ENCODE measurements at places on chromosomes 5 and 9.

DNA sequence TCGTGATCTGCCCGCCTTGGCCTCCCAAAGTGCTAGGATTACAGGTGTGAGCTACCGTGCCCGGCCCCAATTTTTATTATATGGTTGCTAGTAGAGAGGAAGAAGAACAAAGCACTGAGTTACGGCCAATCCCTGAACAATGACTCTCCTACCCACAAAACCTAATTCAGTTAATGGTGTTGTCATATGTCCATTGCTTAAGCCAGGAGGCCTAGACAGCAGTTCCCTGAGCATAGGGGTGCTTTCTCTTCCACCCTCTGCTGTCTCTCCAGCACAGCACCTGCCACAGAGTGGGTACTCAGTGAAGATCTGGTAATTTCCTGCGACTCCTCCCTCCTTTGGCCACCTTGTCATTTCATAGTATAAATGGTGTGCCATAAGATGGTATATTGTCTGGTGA, 21.4 kb upstream of the LTC4S start:
- no peak for DNase-seq

DNA sequence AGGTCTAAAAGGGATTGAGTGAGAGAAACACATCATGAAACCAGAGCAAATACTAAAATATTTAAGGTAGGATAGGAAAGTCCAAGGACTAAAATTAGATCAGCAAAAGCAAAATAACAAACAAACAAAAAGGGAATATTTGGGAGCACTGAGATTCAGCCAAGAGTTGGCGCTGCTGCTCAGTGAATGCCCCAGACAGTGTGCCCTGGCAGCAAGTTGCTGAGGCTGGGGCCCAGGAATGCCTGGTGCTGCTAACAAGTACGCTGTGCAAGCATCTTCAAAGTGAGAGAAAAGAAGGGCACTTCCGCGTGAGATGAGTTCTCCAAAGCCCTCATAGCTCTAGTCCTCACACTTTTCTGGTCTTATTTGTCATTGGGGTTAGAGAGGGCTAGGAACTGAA, 603.3 kb downstream of the EFNA5 start:
- no peak for DNase-seq

DNA sequence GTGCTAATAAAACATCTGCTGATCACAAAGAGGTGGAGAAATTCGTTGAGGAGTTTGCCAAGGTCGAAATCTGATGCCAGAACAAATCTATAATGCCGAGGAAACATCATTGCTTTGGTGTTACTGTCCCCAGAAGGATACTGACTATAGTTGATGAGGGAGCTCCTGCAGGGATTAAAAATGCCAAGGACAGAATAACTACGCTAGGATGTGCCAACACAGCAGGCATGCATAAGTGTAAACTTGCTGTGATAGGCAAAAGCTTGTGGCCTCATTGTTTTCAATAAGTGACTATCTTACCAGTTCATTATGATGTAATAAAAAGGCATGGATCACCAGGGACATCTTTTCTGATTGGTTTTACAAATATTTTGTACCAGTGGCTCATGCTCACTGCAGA, 66.8 kb upstream of the ADCY2 start:
- no peak for DNase-seq

GRCh38 chr5:170423692-170424091, 34.5 kb upstream of the KCNMB1 start:
- DNase-seq: no peak

GRCh38 chr9:96585426-96585825, 34.2 kb downstream of the CDC14B start:
- DNase-seq: no peak

- DNase-seq: no peak
Measured at GRCh38 chr5:1104327-1105006, 7.4 kb downstream of the SLC12A7 start.

DNA sequence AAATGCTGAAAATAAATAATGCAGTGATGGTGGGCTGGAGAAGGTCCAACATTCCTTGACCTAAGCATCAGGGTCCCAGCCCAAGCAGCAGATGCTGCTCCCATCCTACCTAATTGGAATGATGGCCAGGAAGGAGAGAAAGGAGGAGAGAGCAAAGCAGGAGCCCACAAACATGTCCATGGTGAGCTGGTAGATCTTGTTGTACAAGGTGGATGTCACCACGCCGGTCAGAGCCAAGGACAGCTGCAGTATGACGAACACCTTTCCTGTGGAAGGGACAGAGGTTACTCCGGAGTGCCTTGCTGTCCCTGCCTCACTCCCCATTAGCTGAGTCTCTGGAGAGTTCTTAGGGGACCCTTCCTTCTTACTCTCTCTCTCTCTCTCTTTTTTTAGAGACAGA, 4.3 kb downstream of the SLC46A2 start:
- no peak for DNase-seq
